ENCODE measurements at places on chromosomes 6 and 20.

- no peak for DNase-seq
Measured at GRCh38 chr6:82872185-82872584, 193.5 kb downstream of the UBE3D start.

DNA sequence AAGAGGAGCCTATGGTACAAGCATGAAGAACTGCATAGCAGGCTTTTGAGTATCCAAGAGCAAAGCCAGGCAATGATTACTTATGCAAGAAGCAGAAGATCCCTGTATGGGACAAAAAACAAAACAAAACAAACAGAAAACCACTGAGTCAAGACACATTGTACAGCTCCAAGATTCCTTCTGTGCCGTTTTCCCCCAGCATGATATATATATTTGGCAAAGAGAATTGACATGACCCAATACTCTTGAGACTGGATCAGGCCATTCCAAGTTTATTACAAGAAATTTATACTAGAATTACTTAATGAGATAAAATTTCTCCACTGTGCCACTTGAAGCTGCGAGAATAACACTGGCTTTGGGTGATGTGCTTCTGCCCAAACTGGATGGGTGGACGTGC is 65.5 kb downstream of the TRMT11 start:
- DNase-seq, result no peak

DNA sequence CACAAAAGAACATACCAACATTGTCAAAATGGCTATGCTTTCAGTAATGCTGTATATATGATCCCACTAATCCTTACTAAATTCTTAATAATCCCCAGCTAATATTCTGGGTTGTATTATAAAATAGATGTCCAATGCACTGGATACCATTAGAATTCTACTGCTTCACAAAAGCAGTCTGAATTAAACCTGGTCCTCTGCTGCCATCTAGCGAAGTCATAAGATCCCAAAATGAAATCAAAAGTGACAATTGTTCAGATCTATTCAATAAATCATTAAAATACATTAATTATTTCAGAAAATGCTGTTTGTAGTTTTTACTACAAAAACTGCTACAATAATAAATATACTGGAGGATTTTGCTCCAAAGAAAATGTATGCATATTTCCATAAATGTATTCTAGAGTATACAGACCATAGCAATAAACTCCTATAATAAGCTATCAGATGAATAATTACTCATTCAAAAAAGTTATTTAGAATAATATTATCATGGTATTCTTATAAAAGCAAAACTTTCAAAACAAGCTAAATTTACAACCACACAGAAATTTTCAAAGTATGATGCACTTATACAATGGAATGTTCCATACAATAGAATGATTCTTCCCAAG is 92.6 kb downstream of the RNGTT start:
- no peak for DNase-seq

DNA sequence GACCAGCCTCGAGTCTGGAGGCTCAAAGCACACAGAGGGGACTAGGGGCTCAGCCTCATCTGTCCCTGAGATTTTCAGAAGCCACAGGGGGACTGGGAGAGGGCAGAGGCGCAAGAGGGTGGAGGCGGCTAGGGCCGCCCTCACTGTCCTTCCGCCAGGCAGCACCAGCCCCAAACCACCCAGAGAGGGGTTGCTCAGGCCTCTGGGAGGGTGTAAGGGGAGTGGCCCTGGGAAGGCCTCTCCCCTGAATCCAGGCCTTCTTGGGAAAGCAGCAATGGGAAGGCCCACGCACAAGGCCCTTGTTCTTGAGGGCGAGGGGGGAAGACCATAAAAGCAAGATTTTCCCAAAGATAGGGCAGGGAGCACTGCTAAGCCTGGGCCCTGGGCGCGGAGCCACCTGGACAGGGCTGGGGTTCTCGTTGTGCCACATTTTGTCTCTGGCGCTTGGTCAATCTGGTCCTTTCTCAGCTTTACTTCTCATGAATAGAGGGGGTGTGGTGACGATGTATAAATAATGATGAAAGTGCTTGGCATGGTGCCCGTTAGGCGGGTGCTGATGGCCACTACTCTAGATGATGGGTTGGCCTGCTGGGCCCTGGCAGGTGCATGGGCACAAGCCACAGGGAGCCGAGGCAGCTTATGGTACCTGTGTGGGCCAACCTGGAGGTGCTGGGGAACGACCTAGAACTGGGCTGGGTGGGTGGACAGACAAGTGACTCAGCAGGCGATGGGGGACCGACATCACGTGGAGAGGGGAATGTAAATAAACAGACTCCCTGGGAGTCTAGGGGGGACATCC is 4.8 kb downstream of the SAMD10 start:
- no peak for DNase-seq

GRCh38 chr6:107845777-107846176 is 21.7 kb upstream of the SCML4 start:
- DNase-seq, result no peak

GRCh38 chr6:22150368-22151035 is 146.3 kb downstream of the PRL start:
- DNase-seq, result no peak

GRCh38 chr6:42751055-42751454 is 5.2 kb upstream of the TBCC start:
- no peak for DNase-seq

- no peak for DNase-seq
Measured at GRCh38 chr20:41141153-41141815, 3.9 kb downstream of the PLCG1 start.

- DNase-seq, result no peak
Measured at GRCh38 chr20:33296206-33296605, 13.2 kb downstream of the BPIFB1 start.

Data from activated CD4-positive, alpha-beta T cell treated with anti-CD3 and anti-CD28 coated beads for 24 hours (primary cell).